EH (cell line): ENCODE measurements at places on chromosomes 13 and 19.
A peak's percentile ranks its signal among the peaks of the same experiment; 100 is the strongest.

- no peak for DNase-seq
Observed at GRCh38 chr19:15397782-15398181, 18.2 kb upstream of the AKAP8 start.

- DNase-seq: no peak
Observed at GRCh38 chr13:24119626-24120508, 40.7 kb upstream of the SPATA13 start.

DNA sequence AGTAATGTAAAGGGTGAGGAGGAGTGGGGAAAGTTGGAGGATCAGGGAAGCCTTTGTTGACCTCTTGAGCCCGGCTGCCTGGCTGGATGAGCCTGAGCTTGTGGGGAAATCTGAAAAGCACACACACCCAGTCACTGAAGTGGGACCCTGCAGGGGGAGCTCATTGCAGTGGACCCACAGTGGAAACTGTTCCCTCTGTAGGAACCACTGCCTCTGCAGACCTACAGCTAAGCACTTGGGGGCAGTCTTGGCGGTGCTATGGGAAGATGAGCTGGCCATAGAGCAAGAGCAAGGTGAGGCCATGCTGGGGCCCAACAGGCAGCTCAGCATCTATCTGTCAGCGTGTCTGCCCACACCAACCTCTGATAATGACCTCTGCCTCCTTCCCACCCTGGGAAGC, 294.8 kb downstream of the TSHZ3 start:
- DNase-seq: peak; percentile 78

DNA sequence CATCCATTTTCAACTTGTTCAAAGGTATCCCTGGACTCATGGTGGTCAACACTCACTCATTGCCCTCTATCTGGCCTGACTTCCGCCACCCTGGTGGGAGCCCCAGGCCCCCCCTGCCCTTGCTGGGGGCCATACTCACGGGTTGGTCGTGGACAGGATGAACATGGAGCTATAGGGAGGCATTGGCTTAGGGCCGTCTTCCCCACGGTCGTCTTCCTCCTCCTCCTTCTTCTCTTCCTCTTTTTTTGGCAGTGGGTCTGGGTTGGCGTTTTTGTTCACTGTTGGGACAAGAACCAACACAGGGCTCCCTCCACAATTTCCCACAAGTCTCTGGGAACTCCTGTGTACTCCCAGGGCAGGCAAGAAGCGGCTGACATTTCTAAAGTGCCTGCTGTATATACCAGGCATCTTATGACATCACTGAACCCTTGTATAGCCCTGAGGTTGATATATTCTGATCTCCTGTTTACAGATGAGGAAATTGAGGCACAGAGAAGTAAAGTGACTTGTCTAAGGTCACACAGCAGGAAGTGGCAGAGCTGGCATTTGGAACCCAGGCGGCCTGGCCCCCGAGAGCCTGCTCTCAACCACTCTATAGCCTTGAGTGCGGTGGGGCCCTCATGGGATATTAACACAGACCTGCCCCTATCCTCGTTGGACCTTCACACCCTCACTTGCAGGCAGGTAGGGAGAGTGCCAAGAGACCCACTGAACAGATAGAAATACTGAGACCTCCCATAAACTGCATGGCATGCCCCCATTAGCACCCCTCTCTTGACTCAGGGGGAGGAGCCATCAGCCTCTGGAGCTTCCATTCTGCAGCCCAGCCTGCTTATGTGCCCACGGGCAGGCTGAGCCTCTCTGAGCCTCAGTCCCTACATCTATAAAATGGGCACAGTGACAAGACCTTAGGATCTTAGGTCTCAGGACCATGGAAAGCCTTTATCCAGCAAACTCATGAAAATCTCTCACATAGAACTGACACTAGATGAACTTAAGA, 135.0 kb downstream of the IER2 start:
- DNase-seq: no peak

GRCh38 chr13:40083841-40084240, 428.4 kb downstream of the COG6 start:
- DNase-seq: no peak

DNA sequence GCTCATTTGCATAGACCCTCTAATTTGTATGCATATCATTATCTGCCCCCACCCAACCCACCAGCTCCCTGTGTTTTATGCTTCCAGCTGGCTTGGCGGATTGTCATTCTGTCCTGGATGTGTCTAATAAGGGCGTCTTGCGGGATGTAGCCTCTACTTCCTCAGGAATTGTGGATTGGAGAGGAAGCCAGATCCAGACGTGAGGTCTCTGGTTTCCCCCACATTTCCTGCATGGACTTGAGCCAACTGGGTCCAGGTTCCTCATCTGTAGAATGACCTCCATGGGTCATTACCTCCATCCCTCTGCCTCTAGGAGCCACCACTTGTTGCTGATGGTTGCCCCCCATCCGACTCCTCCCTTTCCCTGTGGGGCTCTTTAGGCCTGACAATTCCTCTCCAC, 7.3 kb downstream of the TNFSF14 start:
- no peak for DNase-seq

DNA sequence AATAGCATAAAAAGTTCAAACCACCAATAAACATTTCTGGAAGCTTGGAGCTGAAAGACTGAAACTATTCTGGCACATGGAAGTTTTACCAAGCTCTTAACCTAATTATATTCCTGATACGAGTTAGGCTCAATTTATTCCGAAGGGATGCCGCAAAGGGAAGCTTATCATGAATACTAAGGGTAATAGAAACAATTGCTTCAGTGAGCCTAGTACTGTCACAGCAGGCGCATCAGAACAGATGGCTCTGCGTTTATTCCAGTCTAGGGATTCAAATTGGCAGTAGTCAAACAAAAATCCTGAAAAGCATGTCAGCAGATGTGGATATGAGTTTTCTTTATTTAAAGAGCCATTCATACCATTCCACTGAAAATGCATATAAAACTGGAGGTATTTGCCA, 779.5 kb downstream of the GPC5 start:
- no peak for DNase-seq

- no peak for DNase-seq
Observed at GRCh38 chr19:55668603-55669348, 6.2 kb upstream of the EPN1 start.

GRCh38 chr19:54173359-54173699, 369 bp upstream of the TMC4 start:
- DNase-seq: no peak

GRCh38 chr13:26412936-26413716, 144.4 kb upstream of the WASF3 start:
- DNase-seq: no peak

- DNase-seq: no peak
Observed at GRCh38 chr13:47845981-47846380, 155.1 kb downstream of the SUCLA2 start.

- DNase-seq: peak; percentile 71
Observed at GRCh38 chr19:48868114-48868886, at the start of gene PLEKHA4. PLEKHA4 (minus strand) TSS chr19:48868617; CDS start chr19:48867620, 997 bp downstream.

DNA sequence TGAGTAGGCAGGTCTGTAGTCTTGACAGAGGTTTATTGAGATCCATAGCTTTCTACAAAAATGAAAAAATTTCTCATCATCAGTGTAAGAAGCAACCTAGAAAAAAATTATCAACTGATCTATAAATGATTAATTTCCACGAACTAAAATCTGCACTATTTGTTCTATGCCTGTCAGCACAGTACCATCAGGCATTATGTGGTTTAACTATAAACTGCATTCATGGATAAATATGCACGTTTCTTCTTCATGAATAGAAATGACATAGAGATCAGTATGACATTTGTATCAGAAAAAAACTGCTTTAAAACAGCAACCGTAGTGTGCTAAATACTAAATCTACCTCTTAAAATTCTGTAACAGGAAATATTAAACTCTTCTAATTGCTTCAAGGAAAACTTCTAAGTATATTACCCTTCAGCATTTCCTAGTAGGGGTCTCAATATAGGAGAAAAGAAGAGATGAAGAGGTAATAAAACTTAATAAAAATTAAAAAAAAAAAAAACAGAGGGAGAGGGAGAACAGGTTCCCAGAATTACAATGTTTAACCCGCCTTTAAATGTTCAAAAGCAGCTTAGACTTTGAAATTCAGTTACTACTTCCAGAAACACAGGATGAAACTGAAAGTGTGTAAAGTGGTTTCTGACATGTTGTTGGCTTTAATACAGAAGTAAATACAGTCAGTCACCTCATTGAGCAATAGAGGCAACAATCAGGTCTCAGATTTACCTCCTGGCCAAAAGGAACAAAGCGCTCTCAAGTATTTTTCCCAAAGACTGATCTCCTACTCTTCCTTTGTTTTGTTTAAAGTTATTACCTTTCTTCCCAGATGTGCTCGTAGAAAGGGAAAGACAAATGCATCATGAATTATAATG, 144.4 kb downstream of the DIAPH3 start:
- DNase-seq: peak; percentile 15

GRCh38 chr19:35341565-35342225, 6.0 kb upstream of the FFAR1 start:
- no peak for DNase-seq

GRCh38 chr13:79781829-79782540, 301.0 kb downstream of the NDFIP2 start:
- DNase-seq: peak; percentile 62

DNA sequence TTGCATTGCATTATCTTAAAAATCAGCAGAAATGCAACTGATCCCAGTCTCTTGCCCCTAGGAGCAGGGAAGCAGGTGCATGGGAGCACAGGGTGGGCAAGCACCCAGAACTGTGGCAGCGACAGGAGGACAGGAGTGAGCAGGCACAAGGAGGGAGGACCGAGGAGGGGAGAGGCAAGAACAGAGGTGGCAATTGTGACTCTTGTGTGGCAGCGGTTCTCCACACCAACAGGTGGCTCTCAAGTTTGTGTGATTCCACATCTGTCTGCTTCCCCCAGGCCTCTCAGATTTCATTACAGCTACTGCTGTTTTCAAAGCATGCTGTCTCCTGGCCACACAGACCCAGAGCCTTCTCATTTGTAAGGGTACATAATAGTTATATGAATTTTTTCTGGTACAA, 108.5 kb downstream of the STK24 start:
- no peak for DNase-seq

DNA sequence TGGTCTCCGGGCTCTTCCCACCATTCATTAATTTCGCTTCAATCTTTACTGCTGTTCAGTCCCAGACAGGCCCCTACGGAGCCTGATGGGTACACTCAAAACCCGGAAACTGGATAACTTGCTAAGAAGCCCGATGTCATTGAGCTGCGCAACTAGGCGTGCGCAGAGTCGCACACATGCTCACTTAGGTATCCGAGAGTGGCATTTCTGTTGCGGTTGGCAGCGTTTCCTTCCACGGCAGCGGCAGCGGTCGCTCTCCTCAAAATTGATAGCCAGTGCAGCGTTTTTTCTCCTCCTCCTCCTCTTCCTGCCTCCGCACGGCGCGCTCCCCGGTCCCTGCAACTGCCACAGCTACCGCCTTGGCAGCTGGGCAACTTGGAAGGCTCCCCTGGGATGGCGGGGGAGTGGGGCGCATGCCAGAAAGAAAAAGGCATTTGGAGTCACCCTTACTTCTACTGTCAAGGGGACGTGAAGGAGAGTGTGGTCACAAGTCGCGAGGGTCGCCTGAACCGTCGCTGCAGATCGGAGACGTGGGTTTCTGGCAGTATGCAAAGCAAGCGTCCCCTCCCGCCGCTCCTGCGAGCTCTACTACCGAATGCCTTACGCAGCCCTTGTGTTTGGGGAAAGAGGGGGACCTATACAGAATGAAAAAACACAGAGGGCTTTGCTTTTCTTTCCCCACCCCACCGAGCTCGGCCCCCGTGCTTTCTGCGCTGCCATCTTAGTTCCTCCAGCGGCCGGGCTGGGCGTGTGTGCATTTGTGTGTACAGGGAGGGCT, 2.4 kb upstream of the MYCBP2 start:
- peak; percentile 98 for DNase-seq

GRCh38 chr13:44894001-44894770, 95.1 kb downstream of the NUFIP1 start:
- no peak for DNase-seq

DNA sequence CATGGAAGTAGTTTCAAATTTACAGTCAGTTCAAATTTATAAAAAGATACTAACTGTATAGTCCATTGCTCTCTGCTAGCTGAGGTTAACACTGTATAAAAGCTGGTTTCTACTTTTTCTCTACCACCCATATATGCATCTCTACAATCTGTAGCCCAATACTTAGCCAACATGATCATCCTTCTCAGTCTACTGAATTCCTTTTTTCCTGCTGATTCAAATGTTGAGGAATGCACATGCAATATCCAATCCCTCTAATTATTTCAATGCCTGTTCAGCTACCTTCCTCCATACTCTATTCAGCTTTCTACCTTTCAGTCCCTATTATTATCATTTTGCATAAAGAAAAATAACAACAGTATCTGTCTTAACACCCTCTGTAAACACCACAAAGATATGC, 15.6 kb downstream of the KPNA3 start:
- DNase-seq: peak; percentile 56

GRCh38 chr19:575527-576506, 3.4 kb downstream of the BSG start:
- DNase-seq: peak; percentile 71

- DNase-seq: no peak
Observed at GRCh38 chr13:87975035-87975434, 303.9 kb downstream of the SLITRK5 start.

DNA sequence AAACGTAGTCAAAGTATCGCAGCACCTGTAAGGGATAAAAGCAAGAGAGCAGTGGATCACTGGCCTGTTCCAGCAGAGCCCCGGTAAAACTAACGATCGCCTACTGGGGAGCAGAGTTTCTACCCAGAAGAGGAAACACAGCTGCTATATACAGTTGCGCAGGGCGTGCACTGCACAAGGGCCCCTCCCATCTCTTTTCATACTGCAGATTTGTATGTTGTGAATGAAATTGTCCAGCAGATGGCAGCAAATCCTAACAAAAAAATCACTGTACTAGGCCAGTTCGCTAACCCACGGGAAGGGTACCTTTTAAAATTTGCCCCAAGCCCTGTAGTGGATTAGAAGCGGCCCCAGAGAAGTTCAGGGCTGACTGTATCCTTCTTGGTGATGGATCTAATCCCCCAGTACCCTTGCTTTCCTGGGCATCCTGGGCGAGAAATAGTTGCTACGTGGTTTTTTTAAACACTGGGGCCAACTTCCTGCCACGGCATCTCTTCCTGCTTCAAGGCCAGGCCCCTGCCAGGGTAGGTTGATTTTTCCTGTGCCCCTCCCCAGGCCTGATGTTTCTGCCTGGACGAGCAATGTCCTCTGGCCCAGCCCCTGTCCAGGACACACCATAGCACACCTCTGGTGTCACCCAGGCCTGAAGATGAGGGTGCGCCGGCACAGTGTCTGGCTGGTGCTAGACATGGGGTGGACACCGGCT, 127.0 kb downstream of the IER2 start:
- DNase-seq: peak; percentile 79

DNA sequence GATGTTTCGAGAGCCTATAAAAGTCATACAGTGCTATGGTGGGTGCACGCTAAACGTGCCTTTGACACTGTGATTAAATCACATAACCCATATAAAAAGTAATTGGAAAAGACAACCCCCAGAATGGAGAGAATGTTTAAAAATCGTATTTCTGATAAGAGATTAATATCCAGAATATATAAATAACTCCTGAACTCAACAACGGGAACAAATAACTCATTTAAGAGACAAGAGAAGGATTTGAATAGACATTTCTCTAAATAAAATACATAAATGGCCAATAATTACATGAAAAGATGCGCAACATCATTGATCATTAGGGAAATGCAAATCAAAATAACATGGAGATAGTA, 37.0 kb upstream of the IGFL4 start:
- no peak for DNase-seq
